ENCODE measurements at places on chromosomes 3 and 15.
A peak's percentile ranks its signal among the peaks of the same experiment; 100 is the strongest.

DNA sequence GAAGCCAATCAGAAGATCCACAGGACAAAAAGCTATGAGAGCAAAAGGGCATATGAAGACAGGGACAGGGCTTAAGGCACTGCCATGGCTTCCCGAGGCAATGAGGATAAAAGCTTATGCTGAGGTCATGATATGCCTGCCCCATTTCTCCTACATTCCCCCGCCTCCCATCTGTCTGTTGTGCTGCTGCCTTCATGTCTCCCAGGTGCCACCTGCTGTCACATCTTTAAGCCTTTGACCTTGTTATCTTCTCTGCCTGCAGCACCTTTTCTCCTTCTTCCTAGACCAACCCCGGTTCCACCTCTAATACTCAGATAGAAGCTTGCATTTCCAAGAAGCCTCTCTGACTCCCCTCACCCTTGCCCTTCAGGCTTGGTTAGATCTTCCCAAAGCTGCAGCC, 213.8 kb downstream of the ARRDC4 start:
- DNase-seq, result no peak

DNA sequence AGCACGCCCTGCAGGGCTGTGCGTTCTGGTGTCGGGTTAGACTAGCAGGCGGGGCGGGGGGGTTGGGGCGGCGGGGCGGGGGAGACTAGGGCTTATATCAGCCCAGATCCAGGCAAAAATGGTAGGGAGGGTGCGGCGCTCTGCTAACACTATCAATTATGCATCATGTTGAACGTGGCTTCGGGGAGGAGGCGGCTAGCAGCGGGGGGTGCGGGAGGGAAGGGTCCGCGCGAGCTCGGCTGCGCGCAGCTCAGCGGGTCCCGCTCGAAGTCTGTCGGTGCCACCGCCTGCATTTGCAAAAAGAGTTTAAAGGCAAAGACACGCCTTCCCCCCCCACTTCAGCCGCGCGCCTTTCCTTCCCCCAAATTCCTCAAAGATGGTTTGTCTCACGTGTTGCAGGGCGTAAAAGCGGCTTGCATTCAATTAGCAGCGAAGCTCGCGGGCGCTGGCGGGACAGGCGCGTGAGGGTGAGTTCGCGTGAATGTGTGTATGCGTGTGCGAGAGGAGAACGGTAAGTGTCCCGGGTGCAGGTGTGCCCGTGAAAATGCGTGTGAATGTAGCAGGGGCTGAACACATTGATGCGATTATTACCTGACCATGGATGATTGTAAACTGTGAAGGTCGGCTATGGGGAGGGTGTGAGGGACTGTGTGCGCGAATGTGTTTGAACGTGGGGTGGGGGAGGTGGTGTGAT, at the start of gene ISLR2:
ISLR2 (plus strand) TSS at position 432 of the 694 bp plus-strand sequence. CDS start 2,169 bp downstream, outside the sequence.
- no peak for DNase-seq

GRCh38 chr3:106355873-106356272, 487.1 kb upstream of the CBLB start:
- no peak for DNase-seq

- no peak for DNase-seq
Measured at GRCh38 chr3:89560568-89560967, 453.1 kb downstream of the EPHA3 start.

GRCh38 chr3:186268616-186269448, 93.2 kb downstream of the DGKG start:
- DNase-seq, result no peak

GRCh38 chr3:13537244-13537908, 11.5 kb upstream of the FBLN2 start:
- DNase-seq, result no peak

- no peak for DNase-seq
Measured at GRCh38 chr3:23937296-23937695, 7.8 kb upstream of the NR1D2 start.

- DNase-seq, result no peak
Measured at GRCh38 chr3:169082076-169082475, 581.4 kb downstream of the MECOM start.

GRCh38 chr3:167521006-167521355, 47.1 kb upstream of the SERPINI2 start:
- DNase-seq, result no peak

DNA sequence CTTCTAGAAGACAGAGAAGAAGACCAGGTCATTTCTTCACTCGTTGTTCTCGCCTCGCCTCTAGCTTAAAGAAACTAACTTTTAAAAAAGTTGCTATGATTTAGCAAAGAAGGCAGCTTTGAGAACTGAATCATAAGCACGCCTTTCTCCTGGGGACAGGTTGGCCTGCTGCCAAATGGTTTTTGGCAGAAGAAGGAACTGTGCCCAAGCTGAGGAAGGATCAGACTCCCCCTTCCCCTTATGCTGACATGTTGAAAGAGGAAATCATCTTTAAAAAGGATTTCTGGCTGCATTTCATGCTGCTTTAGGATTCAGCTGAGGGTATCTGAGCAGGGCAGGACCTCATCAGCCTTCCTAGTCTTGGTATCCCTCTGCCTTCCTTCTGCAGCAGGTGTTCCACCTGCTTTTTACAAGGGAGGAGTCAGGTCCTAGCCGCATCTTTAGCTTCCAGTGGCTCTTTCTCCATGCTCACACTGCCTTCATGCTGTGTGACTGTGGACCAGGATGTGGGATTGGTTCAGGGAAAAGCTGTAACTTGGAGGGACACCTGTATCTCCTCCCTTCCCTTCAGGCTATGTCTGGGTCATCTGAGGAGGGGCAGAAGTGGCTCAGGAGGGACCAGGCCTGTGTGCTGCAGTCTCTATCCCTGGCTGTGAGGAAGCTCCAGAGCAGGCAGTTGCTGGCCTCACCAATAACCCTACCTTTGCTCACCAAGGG, 34.1 kb upstream of the HACD2 start:
- DNase-seq, result peak; percentile 83

- no peak for DNase-seq
Measured at GRCh38 chr3:42068303-42069088, 22.7 kb upstream of the TRAK1 start.

- no peak for DNase-seq
Measured at GRCh38 chr3:21729331-21729730, 21.7 kb downstream of the ZNF385D start.

- no peak for DNase-seq
Measured at GRCh38 chr3:104796556-104796955, 570.2 kb upstream of the ALCAM start.

DNA sequence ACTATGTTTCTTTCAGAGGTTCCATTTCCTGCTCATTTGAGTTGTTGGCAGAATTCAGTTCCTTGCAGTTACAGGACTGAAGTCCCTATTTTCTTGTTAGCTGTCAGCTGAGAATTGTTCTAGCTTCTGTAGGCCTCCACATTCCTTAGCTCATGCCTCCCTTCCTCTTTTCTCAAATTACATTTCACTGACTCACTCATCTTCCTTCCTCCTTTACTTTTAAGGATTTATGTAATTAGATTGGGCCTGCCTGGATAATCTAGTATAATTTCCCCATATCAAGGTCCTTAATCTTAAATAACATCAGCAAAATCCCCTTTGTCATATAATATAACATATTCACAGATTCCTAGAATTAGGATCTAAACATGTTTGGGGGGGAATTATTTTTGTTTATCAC, 40.6 kb upstream of the RBMS3 start:
- DNase-seq, result no peak

- DNase-seq, result no peak
Measured at GRCh38 chr3:141280086-141280485, 48.5 kb downstream of the PXYLP1 start.

DNA sequence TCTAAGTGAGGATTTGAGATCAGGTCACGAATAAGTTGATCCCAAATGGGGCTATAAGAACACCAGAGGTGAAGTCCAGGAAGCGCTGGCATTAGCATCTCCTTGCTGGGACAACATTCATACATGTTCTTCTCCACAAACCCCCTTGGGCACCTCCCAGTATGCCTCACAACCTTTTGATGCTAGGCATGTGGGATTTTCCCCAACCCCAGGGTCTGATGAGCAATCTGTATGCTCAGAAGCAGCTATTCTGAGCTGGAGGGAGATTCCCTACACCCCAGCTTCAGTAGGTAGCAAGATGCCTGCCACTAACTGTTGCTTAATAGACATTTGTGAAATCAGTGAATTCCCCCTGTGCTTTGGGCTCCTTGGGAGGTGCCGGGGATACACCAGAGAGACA, 32.2 kb downstream of the SLC6A11 start:
- DNase-seq, result no peak

GRCh38 chr3:129259612-129260477, 10.4 kb downstream of the COPG1 start:
- no peak for DNase-seq

DNA sequence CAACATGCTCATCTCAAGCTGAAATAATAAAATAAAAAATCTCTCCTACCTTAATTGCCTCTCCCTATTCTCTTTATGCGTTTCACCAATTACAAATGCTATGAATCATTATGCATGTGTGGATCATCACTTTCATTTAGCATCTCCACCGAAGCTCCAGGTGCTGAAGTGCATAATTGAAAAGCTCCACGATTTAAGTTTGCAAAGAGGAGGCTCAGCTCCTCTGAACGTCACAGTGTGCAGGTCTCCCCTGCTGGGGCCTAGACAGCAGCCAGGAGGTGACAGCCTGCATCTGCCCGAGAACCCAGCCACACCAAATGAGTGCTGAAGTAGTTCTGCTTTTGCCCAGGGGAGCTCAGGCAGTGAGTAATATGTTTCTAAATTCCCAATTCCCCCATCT, 60.5 kb upstream of the GLCE start:
- DNase-seq, result no peak

DNA sequence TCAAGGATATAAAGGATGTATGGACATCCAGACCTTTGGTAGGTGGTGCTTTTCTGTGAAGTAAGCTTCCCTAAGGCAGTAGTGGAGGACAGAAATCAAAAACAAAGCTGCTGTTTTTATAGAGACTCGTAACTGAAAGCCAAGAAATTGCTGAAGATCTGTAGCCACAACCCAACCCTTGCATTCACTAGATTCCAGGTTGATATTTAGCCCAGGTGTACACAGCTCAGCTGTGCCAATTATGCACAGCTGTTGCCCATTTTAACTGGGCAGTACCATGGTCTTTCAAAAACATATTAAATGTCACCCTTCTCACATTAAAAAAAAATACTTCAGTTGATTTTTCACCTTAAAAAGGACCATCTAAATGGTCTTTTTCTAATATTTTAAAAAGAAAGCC, 75.8 kb downstream of the CNTN3 start:
- DNase-seq, result no peak

DNA sequence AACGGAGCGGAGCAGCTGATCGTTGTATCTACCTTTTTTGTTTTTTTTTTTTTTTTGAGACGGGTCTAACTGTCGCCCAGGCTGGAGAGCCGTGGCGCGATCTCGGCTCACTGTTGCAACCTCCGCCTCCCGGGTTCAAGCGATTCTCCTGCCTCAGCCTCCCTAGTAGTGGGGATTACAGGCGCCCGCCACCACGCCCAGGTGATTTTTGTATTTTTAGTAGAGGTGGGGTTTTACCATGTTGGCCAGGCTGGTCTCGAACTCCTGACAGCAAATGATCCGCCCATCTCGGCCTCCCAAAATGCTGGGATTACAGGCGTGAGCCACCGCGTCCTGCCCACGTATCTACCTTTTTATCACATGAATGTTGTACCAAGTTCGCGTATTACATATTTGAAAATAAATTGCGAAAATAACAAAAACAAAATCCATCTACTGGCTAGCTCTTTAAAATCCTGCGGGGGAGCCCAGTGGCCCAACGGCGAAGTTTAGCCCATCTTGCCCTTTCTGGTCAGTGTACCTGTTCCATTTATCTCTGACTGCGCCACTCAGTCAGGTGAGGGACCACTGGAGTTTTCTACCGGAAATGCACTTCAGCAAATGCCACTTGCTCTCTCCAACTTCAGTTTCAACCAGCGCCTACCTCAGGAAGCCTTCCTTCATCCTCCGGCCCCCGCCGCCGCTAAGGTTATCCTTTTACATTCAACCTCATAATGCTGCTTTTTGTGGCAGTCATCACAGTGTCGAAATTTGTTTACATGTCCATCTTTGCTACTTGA, 1.2 kb upstream of the EIF3J start:
- DNase-seq, result no peak

DNA sequence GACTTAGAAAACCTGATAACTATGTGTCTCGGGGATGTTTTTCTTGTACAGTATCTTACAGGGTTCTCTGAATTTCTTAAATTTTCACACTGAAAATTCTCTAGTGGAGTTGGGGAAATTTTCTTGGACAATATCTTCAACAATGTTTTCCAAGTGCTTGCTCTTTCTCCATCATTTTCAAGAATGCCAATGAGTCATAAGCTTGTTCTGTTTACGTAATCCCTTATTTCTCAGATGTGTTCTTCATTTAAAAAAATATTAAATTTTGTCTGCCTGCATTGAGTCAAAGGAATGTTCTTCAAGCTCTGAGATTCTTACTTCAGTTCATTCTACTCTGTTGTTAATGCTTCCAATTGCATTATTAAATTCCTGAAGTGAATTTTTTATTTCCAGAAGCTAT, 21.9 kb upstream of the PLSCR2 start:
- DNase-seq, result no peak

- no peak for DNase-seq
Measured at GRCh38 chr15:31560643-31561042, 234.0 kb downstream of the KLF13 start.

DNA sequence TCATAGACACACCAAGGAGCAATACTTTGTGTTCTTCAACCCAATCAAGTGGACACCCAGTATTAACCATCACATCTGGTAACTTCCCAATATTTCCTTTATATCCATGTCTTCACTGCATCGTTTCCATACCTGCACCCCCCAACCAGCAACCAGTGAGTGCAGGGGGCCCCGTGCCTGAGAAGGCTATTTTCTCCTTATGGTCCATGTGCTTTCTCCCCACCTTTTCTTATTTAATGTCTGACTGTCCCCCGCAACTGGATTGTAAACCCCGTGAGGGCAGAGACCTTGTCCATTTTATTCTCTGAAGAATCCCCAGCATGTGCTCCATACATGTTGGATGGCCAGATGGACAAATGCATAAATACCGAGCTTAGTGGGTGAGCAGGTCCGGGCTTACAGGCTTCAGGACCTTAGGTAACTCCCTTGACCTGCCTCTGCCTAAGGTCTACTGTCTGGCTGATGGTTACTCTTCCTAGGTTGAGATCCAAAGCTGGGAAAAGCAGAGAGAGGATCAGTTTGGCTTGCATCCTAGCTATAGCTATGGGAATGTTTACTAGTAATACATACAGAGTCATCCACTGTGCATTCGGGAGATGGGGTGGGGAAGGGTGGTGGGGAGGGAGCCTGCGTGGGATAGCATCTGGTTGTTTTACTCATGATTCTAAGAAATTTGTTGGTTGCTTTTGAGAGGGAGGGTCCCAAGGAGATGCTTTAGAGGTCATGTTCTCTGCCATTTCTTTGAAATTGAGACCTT, 41.5 kb downstream of the PXYLP1 start:
- no peak for DNase-seq
